ENCODE measurements at places on chromosomes 2 and 18. TPM values are rescaled to one million over a fixed set of nuclear protein-coding genes. Genes with fewer than 3 reads are reported as not detected.

- no peak for DNase-seq
- H3K36me3 ChIP-seq: peaks cover 22% of the 10 kb centered on the region
- H3K4me1 ChIP-seq: peaks cover 9% of the 10 kb centered on the region
- H3K4me3 ChIP-seq: no peak overlapping the region
These were observed 17.8 kb downstream of the RNF149 start for GRCh38 chr2:101290711-101291110.

The MROH2A gene
- not detected for total RNA-seq

The MOGAT1 gene
- total RNA-seq: not detected

The NT5C1B gene
- not detected for total RNA-seq

- H3K36me3 ChIP-seq: no peaks in the 10 kb centered on the region
- no peaks in the 10 kb centered on the region for H3K27me3 ChIP-seq
- H3K4me1 ChIP-seq: no peaks in the 10 kb centered on the region
- H3K4me3 ChIP-seq: no peak overlapping the region
These were observed 70.9 kb downstream of the PIEZO2 start for GRCh38 chr18:11078491-11078890.
